ENCODE measurements at places on chromosomes 12 and 14.

DNA sequence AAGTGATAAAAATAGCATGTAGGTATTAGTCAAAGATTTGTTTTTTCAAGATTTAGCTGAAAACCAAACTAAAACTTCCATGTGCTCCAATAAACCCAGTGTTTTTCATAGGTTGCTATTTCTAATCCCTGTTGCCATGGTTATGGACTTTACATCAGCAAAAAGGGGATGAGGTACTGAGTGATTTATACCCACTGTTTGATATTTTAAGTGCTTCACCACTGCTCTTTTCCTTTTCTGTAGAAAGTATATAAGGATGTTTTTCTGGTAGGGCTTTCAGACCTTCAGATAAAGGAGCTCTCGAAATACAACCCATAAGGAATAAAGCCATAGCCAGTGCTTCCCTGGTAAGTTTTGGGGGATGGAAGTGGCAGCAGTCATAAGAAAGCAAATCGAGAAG lies at the start of gene OTOGL:
Gene OTOGL, plus strand, starts transcription at position 279 of the 400 bp plus-strand sequence. CDS start 109,895 bp downstream, outside the sequence.
- no peak for DNase-seq
- H3K27me3 ChIP-seq, result no peaks in the 10 kb centered on the region
- no peak within 1 kb of the TSS for H3K27ac ChIP-seq
- H3K36me3 ChIP-seq, result no peaks in the 10 kb centered on the region
- H3K4me1 ChIP-seq, result no peaks in the 10 kb centered on the region

DNA sequence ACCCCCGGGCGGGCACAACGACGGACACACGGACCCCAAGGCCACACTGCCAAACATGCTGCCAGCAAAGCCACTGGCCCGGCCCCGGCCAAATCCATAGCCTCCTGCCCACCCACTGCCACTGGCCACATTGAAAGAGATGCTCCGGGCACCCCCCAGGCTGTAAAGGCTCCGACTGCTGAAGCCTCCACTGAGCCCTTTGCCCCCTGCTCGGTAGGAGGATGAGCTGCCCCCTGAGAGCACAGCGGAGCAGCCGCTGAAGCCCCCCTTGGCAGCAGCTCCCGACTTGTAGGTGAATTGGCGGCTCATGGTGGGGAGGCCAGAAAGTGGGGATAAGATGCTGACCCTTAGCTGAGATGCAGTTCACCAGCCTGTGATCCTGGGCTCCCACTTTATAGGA lies at the start of gene KRT73:
Gene KRT73, minus strand, starts transcription at position 344 of the 400 bp plus-strand sequence. Its CDS starts 35 bp downstream, at position 309.
- no peak within 1 kb of the TSS for H3K4me3 ChIP-seq
- H3K4me1 ChIP-seq, result no peaks in the 10 kb centered on the region
- no peaks in the 10 kb centered on the region for H3K27me3 ChIP-seq
- no peak for DNase-seq
- H3K36me3 ChIP-seq, result no peaks in the 10 kb centered on the region

- H3K27me3 ChIP-seq, result no peaks in the 10 kb centered on the region
- peak; percentile 61 for DNase-seq
- H3K4me3 ChIP-seq, result no peak overlapping the region
- no peaks in the 10 kb centered on the region for H3K36me3 ChIP-seq
Measured at GRCh38 chr12:46459861-46460545, 87.4 kb upstream of the SLC38A2 start.

DNA sequence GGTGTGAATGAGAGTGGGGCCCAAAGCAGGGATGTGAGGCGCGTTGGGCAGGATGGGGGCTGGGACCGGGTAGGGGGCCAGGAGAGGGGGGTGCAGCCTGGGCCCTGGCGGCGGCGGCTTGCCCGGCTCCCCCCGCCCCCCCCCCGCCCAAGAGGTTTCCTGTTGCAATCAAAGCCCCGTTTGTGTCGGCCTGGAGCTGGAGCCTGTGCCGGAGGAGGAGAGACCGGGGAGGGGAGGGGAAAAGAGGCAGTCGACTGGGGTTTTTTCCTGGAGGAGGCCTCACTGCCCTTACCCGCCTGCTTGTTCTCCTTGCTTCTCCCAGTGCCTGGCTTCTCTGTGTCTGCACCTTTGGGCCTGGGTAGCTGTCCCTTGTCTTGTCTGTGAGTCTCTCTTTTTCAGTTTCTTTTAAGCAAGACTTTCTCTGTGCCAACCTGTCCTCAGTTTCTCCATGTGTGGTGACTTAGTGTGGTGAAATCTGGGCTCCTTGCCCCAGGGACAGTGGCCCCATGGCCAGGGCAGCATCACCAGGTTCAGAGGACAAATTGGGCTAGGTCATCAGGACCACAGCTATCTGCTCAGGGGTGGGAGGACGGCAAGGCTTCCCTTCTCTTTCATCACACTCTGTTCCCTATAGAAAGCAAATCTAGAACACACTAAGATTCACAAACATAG lies 8.5 kb downstream of the RARG start:
- DNase-seq, result no peak
- no peaks in the 10 kb centered on the region for H3K36me3 ChIP-seq

- no peaks in the 10 kb centered on the region for H3K36me3 ChIP-seq
- no peaks in the 10 kb centered on the region for H3K4me1 ChIP-seq
- no peak for DNase-seq
- H3K27me3 ChIP-seq, result no peaks in the 10 kb centered on the region
- H3K27ac ChIP-seq, result no peak overlapping the region
Measured at GRCh38 chr12:129001-129400, 62.4 kb downstream of the IQSEC3 start.

- no peak overlapping the region for H3K27ac ChIP-seq
- H3K27me3 ChIP-seq, result no peaks in the 10 kb centered on the region
- no peak for DNase-seq
- H3K4me1 ChIP-seq, result no peaks in the 10 kb centered on the region
- no peak overlapping the region for H3K4me3 ChIP-seq
- no peaks in the 10 kb centered on the region for H3K36me3 ChIP-seq
Measured at GRCh38 chr14:66405158-66405557, 81.0 kb upstream of the CCDC196 start.

- H3K4me3 ChIP-seq, result peak overlapping the region; percentile 74
- DNase-seq, result peak; percentile 54
- H3K4me1 ChIP-seq, result no peaks in the 10 kb centered on the region
- no peaks in the 10 kb centered on the region for H3K36me3 ChIP-seq
- H3K27ac ChIP-seq, result peak overlapping the region; percentile 96
Measured at GRCh38 chr14:20413744-20414082, 412 bp upstream of the TEP1 start.

DNA sequence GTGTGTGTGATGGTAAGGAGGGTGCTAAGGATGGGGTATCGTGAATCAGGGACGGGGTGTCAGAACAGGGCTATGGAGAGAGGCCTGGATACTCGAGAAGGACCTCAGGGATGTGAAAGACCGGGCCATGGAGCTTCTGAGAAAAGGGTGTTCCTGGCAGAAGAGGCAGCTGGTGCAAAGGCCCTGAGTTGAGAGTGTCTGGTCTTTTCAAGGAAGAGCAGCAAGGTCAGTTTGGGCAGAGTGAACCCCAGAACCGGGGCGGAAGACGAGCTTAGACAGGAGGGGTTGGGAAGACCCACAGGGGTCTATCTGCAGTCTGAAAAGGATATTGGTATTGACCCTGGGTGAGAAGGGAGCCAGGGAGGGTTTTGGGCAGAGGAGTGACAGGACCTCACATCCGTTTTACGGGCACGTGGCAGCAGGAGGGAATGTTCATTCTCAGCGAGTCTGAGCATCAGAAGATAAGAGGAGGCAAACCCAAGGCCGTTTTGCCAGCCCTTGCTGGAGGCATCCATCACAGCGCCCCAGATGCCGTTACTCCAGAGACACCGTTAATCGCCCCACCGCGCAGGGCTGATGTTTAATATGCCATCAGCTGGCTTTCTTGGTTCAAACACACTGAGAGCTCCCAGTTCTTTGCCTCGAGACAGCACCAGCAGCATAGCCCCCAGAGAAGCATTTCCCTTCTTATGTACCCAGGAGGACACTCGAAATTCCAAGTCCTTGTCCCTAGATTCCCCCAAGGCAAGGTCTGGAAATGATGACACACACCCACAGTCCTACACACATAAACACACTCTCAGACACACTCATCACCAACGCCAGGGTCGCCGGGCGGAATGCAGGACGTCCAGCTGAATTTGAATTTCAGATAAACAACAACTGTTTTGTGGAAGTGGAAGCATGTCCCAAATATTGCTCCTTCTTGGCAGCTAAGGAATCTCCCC lies 41.4 kb upstream of the EML1 start:
- no peaks in the 10 kb centered on the region for H3K27me3 ChIP-seq
- DNase-seq, result no peak
- H3K27ac ChIP-seq, result peak overlapping the region; percentile 70
- peaks cover 3% of the 10 kb centered on the region for H3K4me1 ChIP-seq

DNA sequence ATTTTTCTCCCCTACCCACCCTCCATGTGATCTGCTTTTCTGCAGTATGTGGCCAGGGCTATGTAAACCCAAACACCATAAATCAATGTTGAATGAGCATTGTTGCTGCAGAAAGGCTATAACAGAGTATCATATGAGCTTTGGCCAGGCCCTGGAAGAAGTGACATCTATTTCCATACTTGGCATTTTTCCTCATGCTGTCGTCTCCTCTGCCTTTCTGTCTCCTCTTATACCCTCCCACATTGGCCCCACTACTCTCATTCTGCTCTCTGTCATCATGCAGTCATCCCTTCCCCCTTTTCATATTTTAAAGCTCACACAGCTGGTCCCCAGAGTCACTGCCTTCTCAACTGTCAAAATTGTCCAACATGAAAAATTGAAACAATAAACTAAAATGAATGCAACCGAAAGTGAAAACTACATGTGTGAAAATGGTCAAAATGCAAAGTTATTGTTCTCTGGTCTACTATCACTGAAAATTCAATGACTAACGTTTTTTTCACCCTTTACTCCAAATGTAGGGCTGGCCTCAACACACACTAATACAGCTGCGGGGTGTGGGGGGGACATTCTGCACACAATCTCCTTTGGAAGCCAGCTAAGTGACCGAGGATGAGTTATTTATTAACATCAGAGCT lies 290.7 kb upstream of the TMPO start:
- no peaks in the 10 kb centered on the region for H3K4me1 ChIP-seq
- DNase-seq, result no peak

GRCh38 chr12:131142891-131143657 lies 189.4 kb downstream of the ADGRD1 start:
- H3K4me1 ChIP-seq, result no peaks in the 10 kb centered on the region
- no peak overlapping the region for H3K27ac ChIP-seq
- DNase-seq, result no peak
- no peak overlapping the region for H3K4me3 ChIP-seq

- DNase-seq, result no peak
- no peak overlapping the region for H3K4me3 ChIP-seq
- H3K4me1 ChIP-seq, result no peaks in the 10 kb centered on the region
- no peaks in the 10 kb centered on the region for H3K27me3 ChIP-seq
Measured at GRCh38 chr14:30848449-30849240, 25.7 kb upstream of the COCH start.

DNA sequence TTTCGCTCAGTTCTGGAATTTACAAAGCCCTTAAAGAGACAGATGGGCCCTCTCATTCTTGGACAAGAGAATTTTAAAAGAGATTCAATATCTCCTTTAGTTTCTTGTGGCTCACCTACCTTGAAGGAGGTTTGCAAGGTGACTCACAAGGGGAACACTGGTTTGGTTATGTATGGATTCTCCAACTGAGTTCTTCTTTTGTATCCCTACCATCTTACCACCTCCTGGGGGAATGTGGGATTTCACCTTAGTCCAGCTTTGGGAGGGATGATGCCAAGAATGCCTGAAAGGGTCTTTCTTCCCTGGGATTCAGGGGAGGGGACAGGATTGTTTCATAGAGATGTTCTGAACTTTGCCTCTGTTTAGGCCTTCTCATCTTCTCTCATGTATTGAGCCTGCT lies 3.7 kb downstream of the PPP4R4 start:
- DNase-seq, result no peak
- no peaks in the 10 kb centered on the region for H3K36me3 ChIP-seq
- peaks cover 16% of the 10 kb centered on the region for H3K4me1 ChIP-seq
- no peak overlapping the region for H3K27ac ChIP-seq

- H3K4me1 ChIP-seq, result peaks cover 28% of the 10 kb centered on the region
- H3K36me3 ChIP-seq, result peaks cover 12% of the 10 kb centered on the region
- no peak overlapping the region for H3K4me3 ChIP-seq
- no peaks in the 10 kb centered on the region for H3K27me3 ChIP-seq
- no peak for DNase-seq
Measured at GRCh38 chr12:47718531-47718930, 6.8 kb downstream of the ENDOU start.

- no peak overlapping the region for H3K4me3 ChIP-seq
- H3K36me3 ChIP-seq, result no peaks in the 10 kb centered on the region
- no peaks in the 10 kb centered on the region for H3K4me1 ChIP-seq
Measured at GRCh38 chr12:128445415-128446127, 178.6 kb downstream of the TMEM132C start.

DNA sequence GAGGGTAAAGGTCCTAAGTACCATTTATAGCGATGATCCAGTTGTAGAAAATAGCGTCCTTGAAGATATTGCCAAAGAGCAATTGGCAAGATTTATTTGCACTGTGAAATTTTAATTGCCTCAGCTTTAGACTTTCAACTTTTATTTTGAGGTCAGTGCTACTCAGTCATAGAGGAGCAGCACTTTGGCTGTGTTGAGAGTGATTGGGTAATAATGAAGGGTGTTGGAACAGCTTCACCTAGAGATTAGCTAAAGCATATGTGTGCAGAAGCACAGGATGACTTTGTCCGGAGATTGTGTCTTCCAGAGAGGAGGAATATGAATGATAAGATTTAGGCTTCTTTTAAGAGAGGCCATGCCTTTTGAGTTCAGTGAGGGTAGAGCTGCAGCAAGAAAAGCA lies 164.8 kb downstream of the NPAS3 start:
- no peaks in the 10 kb centered on the region for H3K36me3 ChIP-seq
- no peaks in the 10 kb centered on the region for H3K27me3 ChIP-seq
- no peak for DNase-seq
- no peak overlapping the region for H3K27ac ChIP-seq
- H3K4me1 ChIP-seq, result no peaks in the 10 kb centered on the region

DNA sequence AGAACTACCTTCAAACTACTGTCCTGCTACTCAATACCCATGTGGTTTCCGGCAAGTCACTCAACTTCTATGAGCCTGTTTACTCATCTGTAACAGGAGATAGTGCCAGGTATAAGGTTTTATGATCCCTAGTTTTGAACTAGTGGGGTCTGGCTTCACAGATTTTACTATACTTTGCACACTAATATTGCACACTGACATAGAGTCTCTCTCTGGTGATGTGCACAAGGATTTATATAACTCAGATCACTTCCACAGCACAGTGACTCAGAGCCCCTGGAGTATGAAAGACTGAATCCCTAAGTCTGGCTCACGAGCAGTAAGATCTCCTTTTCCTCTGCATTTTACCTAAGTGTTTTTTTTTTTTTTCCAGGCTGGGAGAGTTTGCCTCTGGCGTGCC lies 69.7 kb upstream of the SLC38A2 start:
- H3K36me3 ChIP-seq, result no peaks in the 10 kb centered on the region
- H3K4me1 ChIP-seq, result no peaks in the 10 kb centered on the region
- no peak overlapping the region for H3K27ac ChIP-seq
- H3K4me3 ChIP-seq, result no peak overlapping the region
- DNase-seq, result no peak

GRCh38 chr12:69046363-69046762 lies 113.4 kb upstream of the CPM start:
- H3K27ac ChIP-seq, result no peak overlapping the region
- no peak overlapping the region for H3K4me3 ChIP-seq
- no peaks in the 10 kb centered on the region for H3K27me3 ChIP-seq

GRCh38 chr12:62673028-62673815 lies 206.6 kb downstream of the MON2 start:
- DNase-seq, result no peak
- no peaks in the 10 kb centered on the region for H3K36me3 ChIP-seq
- H3K4me3 ChIP-seq, result no peak overlapping the region
- no peak overlapping the region for H3K27ac ChIP-seq
